ENCODE measurements at places on chromosomes 6 and 20.
A peak's percentile ranks its signal among the peaks of the same experiment; 100 is the strongest.

DNA sequence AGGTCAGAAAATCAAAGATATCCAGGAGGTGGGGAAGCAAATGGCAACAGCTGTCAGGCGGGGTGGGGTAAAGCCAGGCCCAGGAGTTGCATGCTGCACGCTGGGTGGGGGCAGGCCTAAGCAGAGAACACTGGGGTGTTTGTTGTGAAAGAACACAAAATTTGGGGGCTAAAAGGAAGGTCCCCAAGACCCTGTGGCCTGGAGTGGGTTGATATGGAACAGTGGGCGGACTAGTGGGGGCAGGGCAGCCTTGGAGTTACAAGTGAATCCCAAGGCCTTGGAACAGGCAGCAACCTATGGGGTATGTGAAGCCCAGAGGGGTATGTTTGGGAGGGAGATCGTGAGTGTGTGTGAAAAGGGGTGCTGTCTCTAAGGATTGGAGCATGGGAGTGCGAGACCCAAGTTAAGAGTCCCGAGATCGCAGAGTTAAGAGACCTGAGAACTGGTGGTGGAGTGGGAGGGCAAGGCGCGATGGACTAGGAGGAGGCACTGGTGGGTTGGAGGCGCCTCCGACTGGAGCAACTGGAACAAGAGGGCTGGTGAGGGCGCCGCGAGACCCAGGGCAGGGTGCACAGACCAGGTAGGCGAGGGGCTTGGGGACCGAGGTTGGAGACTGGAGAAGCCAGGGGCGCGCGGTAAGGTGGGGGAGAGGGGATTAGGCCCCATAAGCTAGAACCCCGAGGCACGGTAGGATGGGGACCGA lies 658 bp downstream of the CUL7 start:
- no peak for DNase-seq

GRCh38 chr20:43766385-43766784 lies 39.6 kb upstream of the GTSF1L start:
- DNase-seq = no peak

GRCh38 chr6:128422871-128423270 lies 97.5 kb downstream of the PTPRK start:
- DNase-seq = no peak

- DNase-seq = no peak
Observed at GRCh38 chr6:51996296-51996947, 91.0 kb downstream of the PKHD1 start.

DNA sequence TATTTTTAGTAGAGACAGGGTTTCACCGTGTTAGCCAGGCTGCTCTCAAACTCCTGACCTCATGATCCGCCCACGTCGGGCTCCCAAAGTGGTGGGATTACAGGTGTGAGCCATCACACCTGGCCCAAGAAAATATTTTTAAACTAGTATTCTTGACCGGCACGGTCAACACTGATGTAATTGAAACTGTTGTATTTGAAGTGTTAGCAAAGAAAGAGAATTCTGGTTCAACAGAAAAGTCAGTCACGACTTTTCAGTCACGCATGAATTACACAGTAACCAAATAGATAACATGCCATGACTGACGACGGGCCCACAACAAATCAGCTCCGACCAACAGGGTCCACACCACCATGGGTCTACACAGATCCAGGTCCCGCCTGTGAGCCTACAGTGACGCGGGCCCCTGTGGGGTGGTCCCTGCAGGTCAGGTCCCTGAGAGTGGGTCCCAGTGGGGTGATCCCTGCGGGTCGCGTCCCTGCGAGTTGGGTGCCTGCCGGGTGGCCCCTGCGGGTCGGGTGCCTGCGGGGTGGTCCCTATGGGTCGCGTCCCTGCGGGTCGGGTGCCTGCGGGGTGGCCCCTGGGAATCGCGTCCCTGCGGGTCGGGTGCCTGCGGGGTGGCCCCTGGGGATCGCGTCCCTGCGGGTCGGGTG lies 1.0 kb downstream of the GMEB2 start:
- peak; percentile 88 for DNase-seq

DNA sequence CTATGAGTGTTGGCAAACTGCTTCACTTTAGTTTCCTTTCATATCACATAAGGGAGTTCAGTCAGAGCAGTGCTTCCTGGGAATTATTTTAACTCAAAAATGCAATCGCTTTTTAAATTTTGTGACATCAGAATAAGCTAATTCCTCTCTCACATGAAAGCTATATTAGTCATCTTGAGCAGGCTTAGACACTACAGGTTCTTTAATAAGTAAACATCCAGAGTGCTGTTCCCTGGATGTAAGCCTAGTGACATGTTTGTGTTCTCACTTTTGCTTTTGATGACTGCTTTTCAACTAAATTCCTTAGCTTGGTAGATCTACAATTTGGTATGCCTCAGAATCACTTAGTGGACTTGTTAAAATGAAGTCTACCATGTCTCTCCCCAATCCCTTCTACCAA lies 252.7 kb upstream of the POU3F2 start:
- DNase-seq = no peak

GRCh38 chr20:13337090-13337784 lies 116.2 kb downstream of the ISM1 start:
- DNase-seq = no peak

- DNase-seq = peak; percentile 95
Observed at GRCh38 chr6:7542874-7543624, 1.6 kb downstream of the DSP start.

DNA sequence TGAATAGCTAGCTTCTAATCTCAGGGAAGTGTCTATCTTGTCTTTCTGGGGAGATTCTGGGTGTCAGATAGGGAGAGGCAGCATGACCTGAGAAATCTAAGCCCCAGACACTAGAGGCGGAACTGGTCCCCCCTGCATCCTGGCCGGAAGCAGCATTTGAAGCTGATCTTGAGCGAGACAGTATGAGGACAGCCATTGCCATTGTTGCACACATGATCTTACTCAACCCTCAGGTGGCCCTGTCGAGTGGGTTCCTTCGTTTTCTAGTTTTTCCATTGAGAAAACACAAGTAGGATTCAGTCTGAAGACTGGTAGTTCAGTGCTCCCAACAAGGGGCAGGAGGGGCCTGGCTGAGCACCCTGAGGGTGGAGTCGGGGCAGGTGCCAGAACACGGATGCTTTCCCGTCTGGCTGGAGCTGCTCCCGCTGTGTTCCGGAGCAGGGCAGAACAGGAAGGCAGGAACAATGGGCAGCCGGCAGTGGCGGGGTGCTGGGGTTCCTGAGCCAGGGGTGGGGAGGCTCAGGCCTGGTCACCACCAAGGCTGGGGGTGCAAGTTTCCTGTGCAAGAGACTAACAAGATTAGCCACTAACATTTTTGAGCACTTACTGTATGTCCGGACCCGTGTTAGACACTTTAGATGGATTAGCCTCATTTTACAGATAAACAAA lies 7.9 kb upstream of the SDCBP2 start:
- no peak for DNase-seq

Data from trophoblast cell (in vitro differentiated cells and primary cell).